Activated naive CD4-positive, alpha-beta T cell treated with anti-CD3 and anti-CD28 coated beads for 36 hours (primary cell): ENCODE measurements at places on chromosomes 7 and 10.
A peak's percentile ranks its signal among the peaks of the same experiment; 100 is the strongest.

DNA sequence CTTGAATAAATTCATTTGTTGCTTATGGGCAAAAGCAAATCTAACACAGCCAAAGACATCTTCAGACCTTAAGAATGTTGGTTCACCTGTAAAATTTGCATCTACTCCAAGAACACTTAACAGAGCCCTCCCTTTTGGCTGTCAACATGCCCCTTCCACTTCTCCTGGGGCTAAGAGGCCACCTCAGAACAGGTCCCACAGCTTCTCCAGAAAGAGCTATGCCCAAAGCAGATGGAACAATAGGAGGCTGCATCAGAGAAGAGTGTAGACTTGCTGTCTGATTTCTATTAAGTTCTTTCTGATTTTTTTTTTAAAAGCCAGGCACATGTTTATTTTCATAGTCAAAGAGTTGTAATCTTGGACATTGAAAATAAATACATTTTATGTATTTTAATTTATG, 26.1 kb upstream of the TRIL start:
- DNase-seq, result no peak

GRCh38 chr10:56469482-56469881, 108.4 kb upstream of the ZWINT start:
- DNase-seq, result no peak

DNA sequence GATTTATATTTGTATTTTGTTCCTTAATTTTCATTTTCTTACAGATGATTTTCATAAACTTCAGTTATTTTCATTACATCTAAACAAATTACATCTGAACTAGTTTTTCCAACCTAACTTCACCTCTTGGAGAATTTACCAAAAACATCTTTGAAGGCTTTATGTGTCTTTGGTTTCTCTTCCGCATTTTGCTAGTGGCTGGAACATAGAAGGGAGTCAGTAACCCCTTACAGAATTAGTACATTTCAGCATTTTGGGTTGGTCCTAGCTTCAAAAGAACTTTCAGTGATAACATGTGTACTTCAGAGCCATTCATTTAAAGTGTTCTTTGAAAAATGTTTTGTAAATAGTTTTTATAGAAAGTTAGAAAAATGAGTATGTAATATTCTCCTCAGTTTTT, 169.8 kb upstream of the MTPN start:
- no peak for DNase-seq

DNA sequence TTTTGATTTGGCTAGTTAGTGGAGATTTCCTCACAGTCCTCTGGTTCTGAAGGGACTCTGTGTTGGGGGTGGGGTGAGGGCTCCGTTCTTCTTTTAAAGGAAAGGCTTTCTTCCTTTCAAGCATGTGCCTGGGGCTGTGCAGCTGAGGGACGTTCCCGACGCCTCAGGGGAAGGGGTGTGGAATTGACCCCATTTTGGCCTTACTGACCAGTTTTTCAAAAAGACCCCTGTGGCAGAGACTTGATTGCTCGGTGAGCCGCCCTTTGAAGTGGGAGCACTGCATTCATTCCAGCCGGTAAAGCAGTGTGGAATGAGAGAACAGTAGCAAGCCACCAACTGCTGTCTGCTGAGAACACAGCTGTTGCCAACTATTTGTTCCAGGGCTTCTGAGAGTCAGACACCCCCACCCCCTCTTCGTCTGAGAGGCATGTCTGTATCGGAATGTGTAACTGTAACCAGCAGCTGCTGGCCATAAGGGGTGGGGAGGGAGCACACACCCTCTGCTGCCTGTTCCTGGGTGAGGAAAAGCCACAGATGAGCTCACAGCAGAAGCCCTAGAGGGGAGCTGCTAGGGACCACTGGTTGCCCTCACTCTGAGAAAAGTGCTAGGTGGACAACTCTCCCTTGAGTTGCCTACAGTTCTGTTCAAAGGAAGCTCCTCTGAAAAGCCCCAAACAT, 33.2 kb downstream of the WBP1L start:
- DNase-seq, result peak; percentile 64

- DNase-seq, result no peak
Measured at GRCh38 chr7:70092314-70093204, 494.3 kb downstream of the AUTS2 start.

GRCh38 chr7:5396999-5397663, 26.5 kb downstream of the TNRC18 start:
- DNase-seq, result peak; percentile 92

- DNase-seq, result no peak
Measured at GRCh38 chr10:21895932-21896331, 107.6 kb downstream of the DNAJC1 start.

DNA sequence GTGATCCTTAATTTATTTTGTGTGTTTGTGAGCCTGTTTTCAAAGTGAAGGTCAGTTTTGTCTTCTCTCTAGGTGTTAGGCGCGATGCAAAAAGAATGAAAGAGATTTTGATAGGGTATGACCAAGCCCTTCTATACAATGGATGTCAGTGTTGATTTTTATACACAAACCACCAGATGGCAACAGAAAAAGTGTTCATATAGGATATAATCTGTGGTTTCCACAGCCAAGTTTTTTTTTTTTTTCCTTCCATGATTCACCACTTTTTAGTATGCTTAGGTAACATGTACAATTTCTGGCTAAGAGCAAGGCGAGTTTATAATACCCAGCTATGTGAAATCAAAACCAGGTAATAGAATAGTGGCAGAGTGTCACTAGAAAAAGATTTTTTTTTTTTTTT, 8.1 kb downstream of the SDK1 start:
- no peak for DNase-seq

- no peak for DNase-seq
Measured at GRCh38 chr10:33422471-33423153, 88.1 kb upstream of the NRP1 start.

- peak; percentile 74 for DNase-seq
Measured at GRCh38 chr10:128263891-128264688, 137.9 kb upstream of the MKI67 start.

- no peak for DNase-seq
Measured at GRCh38 chr10:58998924-58999713, 177.3 kb upstream of the PHYHIPL start.

DNA sequence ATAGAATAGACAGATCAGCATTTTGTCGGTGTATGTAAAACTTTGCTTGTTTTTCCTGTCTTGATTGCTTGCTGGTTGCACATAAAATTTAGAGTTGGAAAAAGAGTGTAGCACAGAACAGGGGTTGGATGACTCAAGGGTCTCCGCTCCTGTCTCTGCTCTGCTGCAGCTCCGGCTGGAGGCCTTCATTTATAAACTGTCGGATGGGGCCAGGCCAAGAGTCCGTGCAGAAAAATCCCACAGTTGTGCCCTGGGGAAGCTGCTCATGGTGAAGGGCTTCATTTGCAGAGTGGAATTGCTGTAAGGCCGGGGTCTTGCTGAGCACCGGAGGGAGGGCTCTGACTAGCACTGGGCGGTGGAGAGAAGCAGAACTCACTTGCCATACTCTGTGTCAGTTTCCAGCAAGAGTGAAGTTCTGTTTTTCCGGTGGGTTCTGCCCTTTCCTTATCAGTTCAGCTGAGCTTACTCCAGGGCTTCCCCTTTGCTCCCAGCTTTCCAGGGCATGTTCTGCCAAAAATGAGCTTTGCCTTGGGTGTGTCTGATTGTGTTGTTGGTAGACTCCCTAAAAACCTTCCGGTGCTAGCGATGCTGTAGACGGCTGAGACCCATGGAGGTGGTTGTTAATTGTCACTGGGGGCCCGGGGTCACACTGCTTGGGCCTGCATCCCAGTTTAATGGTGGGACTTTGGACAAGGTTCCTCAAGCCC, 67.2 kb downstream of the CAMK1D start:
- no peak for DNase-seq

- peak; percentile 18 for DNase-seq
Measured at GRCh38 chr10:71666639-71667386, 52.8 kb downstream of the C10orf105 start.

- peak; percentile 15 for DNase-seq
Measured at GRCh38 chr7:95527033-95527775, 41.5 kb downstream of the ASB4 start.

DNA sequence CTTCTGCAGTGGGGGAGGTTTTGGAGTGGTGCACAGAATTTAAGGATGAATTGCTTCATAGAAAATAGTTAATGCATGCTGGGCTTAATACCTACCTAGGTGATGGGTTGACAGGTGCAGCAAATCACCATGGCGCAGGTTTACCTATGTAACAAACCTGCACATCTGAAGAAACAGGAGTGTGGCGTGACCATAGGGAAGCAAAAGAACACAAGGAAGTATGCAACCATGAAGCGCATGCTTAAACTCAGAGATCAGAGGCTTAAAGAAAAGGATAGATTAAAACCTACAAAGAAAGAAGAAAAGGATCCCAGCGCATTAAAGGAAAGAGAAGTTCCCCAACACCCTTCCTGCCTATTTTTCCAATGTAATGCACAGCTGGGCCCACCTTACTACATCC, 22.0 kb downstream of the CCDC126 start:
- DNase-seq, result no peak

GRCh38 chr10:12940791-12941190, 60.7 kb downstream of the CCDC3 start:
- no peak for DNase-seq

DNA sequence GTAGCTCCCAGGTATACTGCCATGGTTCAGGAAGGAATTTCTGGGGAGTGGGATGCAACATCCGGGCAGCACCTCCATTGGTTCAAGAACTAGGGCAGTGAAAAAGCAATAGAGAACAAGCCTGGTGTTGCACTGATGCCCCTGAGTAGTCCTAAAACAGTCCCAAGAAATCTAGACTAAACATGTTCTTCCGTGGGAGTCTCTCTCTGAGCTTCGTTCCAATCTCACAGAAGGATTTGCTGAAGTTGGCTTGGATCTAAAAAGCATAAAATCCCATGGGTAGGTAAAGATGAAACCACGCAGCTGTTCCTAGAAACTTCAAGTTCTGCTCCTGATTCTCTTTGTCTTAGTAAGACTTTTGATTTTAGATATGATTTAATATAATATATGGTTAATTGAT, 154.5 kb downstream of the PLXDC2 start:
- no peak for DNase-seq

GRCh38 chr7:33152087-33152486, 22.7 kb downstream of the BBS9 start:
- DNase-seq, result no peak

GRCh38 chr10:72637398-72637857, 11.5 kb upstream of the MICU1 start:
- DNase-seq, result peak; percentile 57

DNA sequence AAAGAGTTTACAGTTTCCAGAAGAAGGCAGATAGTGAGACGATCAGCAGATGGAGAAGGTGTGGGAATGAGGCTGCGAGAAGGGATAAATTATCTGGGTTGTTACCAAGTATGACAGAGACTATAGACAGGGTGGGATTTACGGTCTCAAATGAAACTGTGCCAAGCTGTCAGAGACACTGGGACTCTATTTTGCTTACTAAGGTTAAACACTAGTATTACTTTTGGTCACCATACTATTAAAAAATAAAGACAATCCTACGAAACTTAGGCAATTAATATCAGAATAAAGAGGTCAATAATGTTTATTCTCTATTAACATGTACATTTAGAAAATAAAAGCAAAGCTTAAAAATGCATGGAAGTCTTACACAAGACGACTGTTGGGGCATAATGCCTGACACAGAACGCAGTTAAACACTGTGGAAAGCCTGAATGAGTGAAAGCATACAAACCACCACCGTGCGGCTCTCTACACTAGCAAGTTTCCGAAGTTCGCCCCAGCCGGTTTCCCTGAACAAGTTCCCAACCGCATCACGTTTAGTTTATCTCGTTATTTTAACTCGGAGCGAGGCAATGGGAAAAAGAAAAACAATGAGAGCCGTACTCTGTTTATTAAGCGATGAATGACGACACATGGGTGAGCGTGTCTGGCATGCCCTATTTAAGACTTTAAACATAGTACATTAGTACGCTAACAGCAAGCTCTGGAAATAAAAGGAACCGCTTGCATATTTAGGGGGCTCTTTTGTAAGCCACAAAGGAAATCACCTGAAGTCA, 909 bp upstream of the CC2D2B start:
- DNase-seq, result peak; percentile 71

GRCh38 chr7:144519925-144520324, 116.4 kb upstream of the NOBOX start:
- DNase-seq, result no peak

- no peak for DNase-seq
Measured at GRCh38 chr7:132858760-132859159, 223.1 kb downstream of the CHCHD3 start.

GRCh38 chr10:60572511-60573194, 183.0 kb upstream of the ANK3 start:
- peak; percentile 44 for DNase-seq

GRCh38 chr7:51602376-51602775, 285.8 kb upstream of the COBL start:
- DNase-seq, result no peak

DNA sequence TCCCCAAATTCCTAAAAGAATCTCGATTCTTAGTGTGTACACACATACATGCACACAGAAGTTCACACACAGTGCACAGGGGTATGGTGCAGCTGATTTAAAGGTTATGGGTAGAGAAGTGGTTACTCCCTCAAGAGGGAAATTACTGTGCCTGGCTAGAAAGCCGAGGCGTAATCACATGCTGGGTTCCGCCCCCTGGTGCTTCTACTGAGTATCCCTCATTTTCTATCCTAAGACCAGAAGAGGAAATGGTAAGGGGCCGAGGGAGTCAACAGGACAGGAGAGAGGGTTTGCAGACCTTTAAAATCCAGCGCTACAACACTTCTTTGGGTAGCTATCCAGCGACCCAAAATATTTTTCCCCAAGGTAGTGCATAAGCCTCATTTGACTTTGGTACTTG, 147.3 kb upstream of the TMEM196 start:
- no peak for DNase-seq

GRCh38 chr10:114175667-114176066, 1.7 kb upstream of the CCDC186 start:
- DNase-seq, result no peak

DNA sequence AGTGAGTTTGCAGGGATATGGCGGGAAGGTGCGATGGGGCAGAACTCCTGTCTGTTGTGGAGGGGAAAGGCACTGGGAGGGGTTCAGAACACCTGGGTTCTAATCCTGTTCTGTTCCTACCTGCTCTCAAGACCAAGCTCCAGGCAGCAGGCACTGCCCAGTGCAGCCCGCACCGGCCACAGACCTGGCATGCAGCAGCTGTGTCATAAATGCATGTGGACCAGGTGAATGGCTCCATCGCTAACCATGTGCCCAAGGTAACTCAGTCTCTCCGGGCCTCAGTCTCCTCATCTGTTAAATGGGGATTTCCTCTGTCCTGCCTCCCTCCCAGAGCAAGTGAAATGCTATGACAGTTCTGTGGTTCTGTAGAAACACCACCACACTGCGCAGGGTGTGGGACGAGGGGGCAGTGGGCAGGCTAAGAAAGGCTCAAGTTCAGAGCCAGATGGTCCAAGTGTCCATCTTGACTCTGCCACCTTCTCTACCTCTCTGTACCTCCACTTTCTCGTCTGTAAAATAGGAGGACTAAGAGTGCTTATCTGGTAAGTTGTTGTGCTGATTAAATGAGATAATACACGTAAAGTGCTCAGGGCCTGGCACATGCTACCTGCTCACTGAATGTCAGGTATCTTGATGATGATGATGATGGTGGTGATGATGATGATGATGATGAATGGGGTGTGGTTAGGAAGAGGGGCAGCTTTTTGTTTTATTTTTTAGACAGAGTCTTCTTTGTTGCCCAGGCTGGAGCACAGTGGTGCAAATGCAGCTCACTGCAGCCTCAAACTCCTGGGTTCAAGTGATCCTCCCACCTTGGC, 22.9 kb downstream of the ATP6V1F start:
- no peak for DNase-seq
